ENCODE measurements at places on chromosomes 4 and X.

DNA sequence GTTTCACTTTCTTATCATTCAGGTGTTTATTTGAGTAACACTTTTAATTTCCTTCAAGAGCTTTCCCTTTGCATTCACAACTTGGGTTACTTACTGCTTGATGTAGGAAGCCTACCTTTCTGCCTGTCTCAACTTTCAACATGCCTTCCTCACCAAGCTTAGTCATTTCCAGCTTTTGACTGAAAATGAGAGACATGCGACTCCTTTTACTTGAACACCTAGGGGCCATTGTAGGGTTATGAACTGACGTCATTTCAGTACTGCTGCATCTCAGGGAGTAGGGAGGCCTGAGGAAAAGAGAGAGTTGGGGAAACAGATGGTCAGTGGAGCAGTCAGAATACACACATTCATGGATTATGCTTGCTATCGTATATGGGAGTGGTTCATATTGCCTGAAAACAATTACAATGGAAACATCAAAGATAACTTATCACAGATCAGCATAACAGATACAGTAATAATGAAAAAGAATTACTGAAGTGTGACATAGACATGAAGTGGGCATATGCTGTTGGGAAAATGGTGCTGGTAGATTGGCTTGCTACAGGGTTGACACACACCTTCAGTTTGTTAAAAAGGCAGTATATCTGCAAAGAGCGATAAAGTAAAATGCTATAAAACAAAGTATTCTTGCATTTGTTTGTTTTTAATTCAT, 25.7 kb downstream of the USP53 start:
- DNase-seq, result no peak

- DNase-seq, result no peak
Measured at GRCh38 chr4:167183036-167183435, 51.3 kb downstream of the SPOCK3 start.

- DNase-seq, result no peak
Measured at GRCh38 chr4:112637552-112637866, 566 bp downstream of the LARP7 start.

DNA sequence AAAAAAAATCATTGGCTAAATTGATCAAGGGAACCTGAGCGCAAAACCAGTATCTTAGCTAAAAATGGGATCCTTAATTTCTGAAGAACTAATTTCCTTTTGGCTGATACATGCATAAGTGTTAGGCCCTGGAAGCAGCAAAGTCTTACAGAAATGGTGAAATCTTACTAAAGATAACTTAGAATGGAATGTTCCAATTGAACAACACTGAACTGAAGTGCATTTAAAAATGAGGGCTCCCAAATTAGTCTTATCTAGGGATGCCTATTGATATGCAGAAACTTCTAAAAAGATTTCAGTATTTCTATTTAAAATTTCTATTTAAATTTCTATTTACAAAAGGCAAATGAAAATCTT, 120.7 kb upstream of the BANK1 start:
- no peak for DNase-seq

DNA sequence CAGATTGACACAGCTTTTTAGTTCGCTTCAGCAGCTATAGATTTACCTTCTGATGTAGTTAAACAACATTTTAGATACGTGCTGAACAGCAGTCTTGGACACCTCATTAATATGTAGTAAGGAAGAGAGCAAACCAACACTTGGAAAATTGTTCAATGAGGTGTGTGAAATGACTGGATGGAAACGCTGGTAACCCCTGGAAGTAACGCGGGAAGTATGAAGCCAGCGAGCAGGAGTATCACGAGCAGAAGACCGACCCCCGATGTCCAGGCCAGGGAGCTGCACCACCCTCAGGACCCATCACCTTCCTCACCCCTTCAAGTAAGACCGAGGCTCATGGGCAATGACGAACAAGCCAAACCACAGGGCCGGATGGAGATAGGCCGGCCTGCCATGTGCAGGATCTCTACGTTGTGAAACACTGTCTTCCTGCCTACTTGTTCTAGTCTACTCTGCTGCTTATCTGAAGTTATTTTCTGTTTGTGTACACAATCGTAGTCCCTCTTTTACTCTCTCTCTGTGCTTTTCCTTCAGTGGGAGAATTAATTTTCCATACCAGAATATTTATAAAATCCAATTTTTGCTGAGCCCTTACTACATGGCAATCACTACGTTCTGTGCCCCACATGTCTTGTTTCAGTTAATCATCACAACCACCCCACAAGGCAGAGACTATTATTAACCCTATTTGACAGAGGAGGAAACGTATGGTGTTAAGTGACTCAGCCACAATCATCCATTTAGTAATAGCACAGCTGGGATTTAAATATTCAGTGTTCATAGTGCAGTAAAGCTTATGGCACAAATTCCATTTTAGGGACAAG, 221.7 kb downstream of the APBB2 start:
- DNase-seq, result no peak

- DNase-seq, result no peak
Measured at GRCh38 chrX:151754641-151755215, 20.2 kb downstream of the CNGA2 start.

DNA sequence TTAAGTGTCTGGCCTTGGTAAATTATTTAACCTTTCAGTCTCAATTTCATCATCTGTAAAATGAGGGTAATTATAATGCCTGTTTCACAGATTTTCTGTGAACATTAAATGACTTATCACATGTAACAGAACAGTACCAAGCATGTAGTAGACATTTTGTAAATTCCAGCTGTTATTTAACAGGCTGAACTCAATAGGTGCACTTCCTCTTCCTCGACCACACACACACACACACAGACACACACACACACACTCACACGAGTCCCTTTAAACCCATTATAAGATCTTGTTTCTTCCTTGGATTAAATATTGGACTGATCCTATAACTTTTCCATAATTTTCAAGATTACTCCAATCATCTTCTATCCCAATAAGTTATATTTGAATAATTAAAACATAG, 53.4 kb upstream of the COL25A1 start:
- no peak for DNase-seq

- no peak for DNase-seq
Measured at GRCh38 chr4:21765810-21766407, 182.7 kb downstream of the KCNIP4 start.
